Effector CD8-positive, alpha-beta T cell (primary cell): ENCODE measurements at places on chromosomes 1 and 21.

- DNase-seq: no peak
These were observed 358.7 kb downstream of the BARHL2 start for GRCh38 chr1:90358448-90358847.

DNA sequence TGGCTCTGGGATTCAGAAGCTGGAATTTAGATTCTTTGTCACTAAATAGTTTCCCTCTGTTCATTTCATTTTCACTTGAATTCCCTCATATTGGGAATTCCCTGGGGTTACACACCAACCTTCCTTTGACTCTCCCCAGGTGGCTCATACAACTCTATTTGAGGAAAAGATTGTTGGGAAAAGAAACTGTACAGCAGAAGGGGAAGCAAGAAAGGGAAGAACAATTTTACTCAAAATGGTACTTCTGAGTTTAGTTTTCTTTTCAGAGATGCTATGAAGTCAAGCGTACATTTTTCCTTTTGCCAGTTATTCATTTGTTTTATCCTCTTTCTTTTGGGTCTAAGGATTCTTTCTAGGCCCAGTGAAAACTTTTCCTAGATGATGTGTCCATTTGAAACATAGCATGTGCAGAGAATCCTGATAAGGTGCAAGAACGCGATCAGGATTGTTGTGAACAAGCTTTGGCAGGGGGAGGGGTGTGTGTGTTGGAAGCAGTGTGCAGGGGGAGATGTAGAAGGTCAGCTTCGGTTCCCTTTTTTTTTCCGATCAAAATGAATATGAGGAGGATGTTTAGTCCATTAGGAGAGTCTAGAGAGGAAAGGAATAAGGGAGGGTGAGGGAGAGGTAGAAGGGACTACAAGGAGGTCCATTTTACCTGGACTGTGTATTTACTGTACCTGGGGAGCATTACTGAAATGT lies 26.8 kb upstream of the CD1D start:
- no peak for DNase-seq

DNA sequence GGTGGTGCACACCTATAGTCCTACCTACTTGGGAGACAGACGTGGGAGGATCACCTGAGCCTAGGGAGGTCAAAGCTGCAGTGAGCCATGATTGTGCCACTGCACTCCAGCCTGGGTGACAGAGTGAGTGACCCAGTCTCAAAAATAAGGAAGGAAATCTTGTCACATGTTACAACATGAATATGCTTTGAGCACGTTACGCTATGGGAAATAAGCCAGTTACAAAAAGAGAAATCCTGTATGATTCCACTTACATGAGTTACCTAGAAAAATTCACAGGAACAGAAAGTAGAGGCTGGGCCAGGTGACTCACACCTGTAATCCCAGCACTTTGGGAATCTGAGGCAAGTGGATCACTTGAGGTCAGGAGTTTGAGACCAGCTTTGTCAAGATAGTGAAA lies 6.7 kb upstream of the PADI6 start:
- DNase-seq: no peak

- DNase-seq: no peak
These were observed 42.3 kb downstream of the SSBP3 start for GRCh38 chr1:54363925-54364324.

GRCh38 chr1:229781453-229781852 lies 155.4 kb downstream of the URB2 start:
- no peak for DNase-seq

DNA sequence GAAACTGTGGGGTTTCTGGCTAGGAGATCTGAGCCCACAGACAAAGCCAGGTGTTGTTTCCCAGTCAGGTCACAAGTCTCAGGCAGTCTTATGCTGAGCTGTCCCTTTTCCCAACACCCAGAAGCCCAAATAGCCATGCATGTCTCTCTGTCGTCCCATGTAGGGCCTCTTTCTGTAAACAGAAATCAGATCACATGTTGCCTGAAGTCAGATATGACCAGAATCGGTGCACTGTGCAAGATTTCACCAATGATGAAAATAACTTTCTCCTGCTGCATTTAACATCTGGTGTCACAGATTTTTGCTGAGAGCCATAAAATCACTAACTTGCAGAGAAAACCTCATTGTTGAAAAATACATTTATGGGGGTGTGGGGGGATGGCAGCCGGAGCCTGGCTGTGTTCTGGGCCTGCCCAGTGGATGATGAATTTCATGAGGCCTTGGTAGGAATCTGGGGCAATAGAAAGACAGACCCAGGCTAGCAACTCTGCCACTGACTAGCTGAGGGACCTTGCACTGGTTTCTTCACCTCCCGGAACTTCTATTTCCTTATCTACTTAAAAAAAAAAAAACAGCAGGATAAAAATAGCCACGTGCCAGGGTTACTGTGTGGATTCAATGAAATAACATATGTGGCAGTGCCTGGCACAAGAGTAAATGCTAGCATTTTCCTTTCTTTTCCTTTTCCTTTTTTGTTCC lies 158.8 kb upstream of the NFIA start:
- no peak for DNase-seq

- no peak for DNase-seq
These were observed 35.1 kb downstream of the ZNF281 start for GRCh38 chr1:200374569-200375295.

DNA sequence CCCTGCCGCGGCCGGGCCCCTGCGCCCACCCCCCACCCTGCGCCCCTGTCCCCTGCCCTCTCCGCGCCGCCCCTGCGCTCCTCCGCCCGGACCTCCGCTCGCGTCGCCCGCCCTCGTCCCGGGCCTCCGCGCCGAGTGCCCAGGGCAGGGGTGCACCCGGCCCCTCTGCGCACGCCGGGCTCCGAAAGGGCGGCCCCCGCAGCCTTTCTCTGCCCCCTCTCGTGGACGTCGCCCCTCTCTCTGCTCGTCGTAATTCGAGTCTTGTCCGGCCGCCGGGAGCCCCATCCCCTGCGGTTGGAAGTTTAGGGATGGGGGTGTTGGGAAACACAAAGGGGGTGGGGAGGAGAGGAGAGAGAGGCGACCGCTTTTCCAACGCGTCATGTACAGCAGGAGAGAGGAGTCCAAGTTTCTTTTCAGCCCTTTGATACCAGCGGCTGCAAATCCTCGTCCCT lies 407 bp downstream of the GALNT2 start:
- no peak for DNase-seq

DNA sequence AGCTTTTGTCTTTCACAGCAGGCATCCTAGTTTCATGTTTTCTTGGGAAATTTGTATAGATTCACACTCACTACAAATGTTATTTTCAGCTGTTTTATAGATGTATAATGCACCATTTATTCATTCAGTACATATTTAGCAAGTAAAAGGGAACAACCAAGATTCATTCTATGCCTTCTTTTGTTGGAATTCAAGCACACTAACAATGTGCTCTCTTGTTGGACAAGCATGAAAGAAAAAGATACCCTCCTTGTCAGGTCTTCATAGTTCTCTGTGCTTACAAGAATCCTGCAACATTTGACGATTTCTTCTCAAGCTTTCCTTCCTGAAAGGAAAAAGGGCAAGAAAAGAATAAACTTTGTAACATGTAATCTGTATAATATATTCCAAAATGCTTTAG lies 456.0 kb downstream of the USP25 start:
- DNase-seq: no peak

DNA sequence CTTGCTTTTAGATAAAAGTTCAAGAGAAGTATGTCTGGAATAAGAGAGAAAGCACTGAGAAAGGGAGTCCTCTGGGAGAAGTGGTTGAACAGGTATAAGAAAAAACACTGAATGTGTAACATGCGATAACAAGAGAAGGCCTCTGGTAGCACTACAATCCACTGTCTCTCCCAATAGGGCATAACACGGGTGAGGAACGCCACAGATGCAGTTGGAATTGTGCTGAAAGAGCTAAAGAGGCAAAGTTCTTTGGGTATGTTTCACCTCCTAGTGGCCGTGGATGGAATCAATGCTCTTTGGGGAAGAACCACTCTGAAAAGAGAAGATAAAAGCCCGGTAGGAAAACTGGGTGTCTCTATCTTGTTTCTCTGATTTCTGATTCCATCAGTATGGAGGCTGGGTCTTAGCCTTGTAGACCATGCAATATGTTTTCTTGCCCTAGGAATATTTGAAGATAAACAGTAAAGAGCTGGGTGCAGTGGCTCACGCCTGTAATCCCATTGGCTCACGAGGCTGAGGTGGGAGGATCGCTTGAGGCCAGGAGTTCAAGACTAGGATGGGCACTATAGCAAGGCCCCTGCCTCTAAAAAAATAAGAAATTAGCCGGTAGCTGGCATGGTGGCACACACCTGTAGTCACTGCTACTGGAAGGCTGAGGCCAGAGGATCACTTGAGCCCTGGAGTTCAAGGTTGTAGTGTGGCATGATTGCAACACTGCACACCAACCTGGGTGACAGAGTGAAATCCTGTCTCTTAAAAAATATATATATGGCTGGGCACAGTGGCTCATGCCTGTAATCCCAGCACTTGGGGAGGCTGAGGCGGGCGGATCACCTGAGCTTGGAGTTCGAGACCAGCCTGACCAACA lies 40.4 kb downstream of the DAP3 start:
- no peak for DNase-seq

GRCh38 chr1:1782399-1783221 lies 4.3 kb upstream of the NADK start:
- no peak for DNase-seq

DNA sequence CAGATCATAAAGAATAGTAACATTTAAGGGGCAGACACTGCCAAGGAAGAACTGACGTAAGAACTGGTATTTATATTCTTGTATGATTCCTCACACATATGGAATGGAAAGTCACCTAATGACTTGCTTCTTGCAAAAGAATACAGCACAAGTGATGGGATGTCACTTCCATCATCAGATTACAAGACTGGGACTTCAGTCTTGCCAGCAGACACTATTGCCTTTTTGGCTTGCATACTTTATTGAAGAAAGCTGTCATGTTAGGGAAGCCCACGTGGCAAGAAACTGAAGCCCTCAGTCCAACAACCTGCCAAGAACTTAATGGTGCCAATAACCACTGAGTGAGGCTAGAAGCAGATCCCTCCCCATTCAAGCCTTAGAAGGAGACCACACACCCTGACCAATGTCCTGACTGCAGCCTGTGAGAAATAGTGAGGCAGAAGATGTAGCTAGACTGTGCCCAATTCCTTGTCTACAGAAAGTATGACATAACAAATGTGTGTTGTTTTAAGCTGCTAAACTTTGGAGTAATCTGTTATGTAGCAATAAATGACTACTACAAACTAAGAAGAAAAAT lies 12.0 kb downstream of the EGLN1 start:
- DNase-seq: no peak

- no peak for DNase-seq
These were observed 48.0 kb upstream of the IPO9 start for GRCh38 chr1:201780952-201781351.

DNA sequence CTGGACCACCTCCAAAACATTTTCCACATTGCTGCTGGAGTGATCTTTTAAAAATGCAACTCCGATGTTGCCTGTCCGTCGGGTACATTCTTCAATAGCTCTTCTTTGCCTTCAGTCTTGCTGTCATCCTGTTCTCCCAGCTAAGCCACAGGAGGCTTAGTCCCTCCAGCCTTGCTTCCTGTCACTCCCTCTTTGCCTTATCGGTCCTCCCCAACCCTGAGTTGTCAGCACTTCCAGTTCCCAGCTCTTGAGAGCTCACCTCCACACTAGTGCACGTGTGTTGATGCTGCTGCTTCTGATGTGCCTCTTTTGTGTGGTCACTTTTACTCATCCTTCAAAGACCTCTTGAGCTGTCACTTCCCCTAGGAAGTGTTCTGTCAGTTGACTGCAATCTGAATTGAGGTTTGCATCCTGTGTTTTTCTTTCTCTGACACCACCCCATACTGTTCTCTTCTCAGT lies 15.3 kb downstream of the UCK2 start:
- DNase-seq: no peak

- no peak for DNase-seq
These were observed 57.7 kb downstream of the NMNAT2 start for GRCh38 chr1:183360473-183360872.

DNA sequence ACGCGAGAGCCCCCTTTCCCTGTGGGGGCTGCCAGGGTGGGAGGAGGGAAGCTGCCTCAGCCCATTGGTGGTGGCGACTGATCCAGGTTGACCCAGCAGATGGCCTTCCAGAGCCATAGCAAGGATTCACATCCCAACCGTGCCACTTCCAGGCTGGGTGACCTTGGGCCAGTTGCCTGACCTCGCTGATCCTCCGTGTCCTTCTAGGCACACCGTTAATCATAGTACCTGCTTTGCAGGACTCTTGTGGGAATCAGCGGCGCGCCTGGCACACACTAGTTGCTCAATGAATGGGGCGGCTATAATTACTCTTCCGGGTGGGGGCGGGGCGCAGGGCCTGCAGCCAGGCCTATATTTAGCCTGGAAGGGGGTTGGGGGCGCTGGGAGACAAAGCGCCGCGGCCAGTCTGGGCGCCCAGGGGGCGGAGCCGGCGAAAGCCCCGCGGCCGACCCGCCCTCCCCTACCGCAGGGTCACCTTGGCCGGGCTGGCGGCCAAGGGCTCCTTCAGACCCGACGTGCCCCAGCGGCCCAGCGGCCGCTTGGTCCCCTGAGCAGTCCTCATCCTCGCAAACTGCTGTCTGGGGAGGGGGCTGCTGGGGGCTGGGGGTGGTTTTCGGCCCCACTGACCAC lies 5.1 kb downstream of the HSPB7 start:
- DNase-seq: no peak

DNA sequence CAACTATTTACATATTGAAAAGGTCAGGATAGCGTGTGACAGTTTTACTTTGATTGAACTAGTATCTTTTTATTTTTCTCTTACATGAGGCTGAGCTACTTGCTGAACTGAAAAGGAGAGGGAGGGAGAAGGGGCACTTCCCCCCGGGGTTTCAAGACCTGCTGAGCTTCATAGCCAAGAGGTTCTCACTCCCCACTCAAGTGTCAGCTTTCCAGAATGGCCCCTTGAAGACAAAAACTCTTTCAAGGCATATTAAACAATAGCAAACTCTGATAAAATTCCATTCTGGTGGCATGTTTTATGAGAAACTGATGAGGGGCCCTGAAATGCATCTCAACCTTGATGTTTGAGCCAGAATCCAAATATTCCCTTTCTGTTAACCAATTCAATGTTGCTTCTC lies 143.0 kb downstream of the KAZN start:
- DNase-seq: no peak

GRCh38 chr1:119008483-119009311 lies 20.6 kb upstream of the TBX15 start:
- no peak for DNase-seq

GRCh38 chr21:40797891-40798290 lies 49.1 kb downstream of the DSCAM start:
- no peak for DNase-seq

DNA sequence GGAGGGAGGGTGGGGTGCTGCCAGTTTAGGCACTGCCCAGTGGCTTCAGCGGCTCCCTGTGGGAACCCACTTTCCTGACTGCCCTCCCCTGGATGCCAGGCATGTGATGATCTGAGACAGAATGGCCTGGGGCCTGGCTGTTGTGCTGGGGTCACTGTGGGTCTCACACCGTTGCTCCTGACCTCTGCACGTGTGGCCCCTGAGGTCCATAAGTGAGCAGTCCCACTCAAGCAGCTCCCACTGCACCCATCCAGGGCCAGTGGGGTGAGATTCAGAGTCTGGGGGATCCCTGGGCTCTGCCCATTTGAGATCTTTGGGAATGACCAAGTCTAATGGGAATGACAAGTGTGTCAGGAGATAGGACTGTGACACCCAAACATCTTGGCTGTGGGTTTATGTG lies 18.0 kb downstream of the PODN start:
- no peak for DNase-seq
